ENCODE measurements at places on chromosomes 1 and 21. TPM values are rescaled to one million over a fixed set of nuclear protein-coding genes. Genes with fewer than 3 reads are reported as not detected.
A peak's percentile ranks its signal among the peaks of the same experiment; 100 is the strongest.

GRCh38 chr1:230208619-230209261 is 141.7 kb downstream of the GALNT2 start:
- H3K27ac ChIP-seq: peak overlapping the region; percentile 83
- H3K4me1 ChIP-seq: peaks cover 83% of the 10 kb centered on the region
- H3K36me3 ChIP-seq: peaks cover 21% of the 10 kb centered on the region
- no peak for DNase-seq

The SPRR2E gene
- total RNA-seq: not detected

- no peaks in the 10 kb centered on the region for H3K27me3 ChIP-seq
- DNase-seq: no peak
- no peaks in the 10 kb centered on the region for H3K36me3 ChIP-seq
- no peak overlapping the region for H3K4me3 ChIP-seq
- no peak overlapping the region for H3K27ac ChIP-seq
- H3K4me1 ChIP-seq: no peaks in the 10 kb centered on the region
Observed at GRCh38 chr1:95370691-95371562, 136.9 kb downstream of the RWDD3 start.

DNA sequence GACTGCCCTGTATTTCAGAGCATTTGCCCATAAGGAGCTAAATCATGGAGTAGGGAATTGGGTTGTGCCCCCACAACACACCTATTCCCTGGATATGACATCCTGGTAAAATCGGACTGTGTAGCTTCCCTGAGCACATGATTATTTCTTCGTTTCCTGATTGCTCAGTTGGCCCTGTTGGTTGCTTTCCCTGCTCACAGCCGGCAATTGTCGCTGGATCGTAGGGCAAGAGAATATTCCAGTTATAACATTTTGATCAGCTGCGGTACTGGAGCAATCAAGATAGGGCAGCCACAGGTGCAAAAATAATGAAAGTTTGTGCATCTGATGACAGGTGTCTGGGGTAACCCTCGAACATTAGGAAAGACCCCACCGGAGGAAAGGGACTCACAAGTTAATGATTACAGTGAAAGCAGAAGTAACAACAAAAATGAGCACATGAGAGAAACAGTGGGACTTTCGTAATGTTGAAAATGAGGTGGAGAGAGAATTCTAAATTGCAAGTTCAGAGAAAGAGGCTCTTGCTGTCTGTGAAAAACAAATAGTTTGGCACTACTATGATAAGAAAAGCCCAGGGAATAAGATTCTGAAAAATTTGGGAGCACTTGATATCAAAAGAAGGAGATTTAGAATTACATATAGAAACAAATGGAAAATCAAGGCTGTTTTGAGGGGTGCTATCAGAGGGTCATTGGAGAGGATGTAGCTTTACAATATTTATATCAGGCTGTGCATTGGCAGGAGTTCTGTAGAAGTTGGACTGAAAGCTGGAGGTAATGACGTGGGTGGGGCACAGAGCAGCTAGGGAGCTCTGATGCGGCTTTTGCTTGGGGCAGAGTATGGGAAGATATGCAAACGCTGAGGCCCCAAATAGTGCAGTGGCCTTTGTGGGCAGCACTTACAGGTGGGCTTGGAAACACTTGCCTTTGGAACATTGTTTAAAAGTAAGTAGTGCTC is at the start of gene MAB21L3:
Gene MAB21L3 (plus strand): TSS at position 833 of the 957 bp plus-strand sequence. CDS start 1,217 bp downstream, outside the sequence.
- H3K27ac ChIP-seq: peak within 1 kb of the TSS; percentile 24
- H3K27me3 ChIP-seq: no peaks in the 10 kb centered on the region
- no peak for DNase-seq
- H3K4me3 ChIP-seq: no peak within 1 kb of the TSS

GRCh38 chr1:190147616-190148015 is 330.0 kb downstream of the BRINP3 start:
- no peak overlapping the region for H3K27ac ChIP-seq
- H3K4me1 ChIP-seq: no peaks in the 10 kb centered on the region
- H3K4me3 ChIP-seq: no peak overlapping the region
- H3K36me3 ChIP-seq: no peaks in the 10 kb centered on the region

DNA sequence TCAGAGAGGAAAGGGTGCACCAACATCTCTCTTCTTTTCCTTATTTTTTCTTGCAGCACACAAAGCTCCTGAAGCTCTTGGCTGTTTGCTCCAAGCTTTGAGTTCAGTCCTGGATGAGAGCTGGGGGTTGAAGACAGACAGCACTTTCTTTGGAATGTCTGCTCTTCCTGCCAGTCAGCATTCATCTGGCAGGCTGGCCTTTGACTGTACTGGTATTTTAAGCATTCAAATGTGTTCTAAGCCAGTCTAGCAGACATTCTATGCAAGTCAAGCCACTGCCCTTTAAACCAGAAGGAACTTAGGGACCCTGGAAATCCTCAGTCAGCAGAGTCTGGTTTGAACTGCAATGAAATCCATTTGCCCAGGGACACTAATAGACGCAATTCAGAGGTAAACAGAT is 45.0 kb downstream of the XCL1 start:
- H3K4me3 ChIP-seq: no peak overlapping the region
- no peaks in the 10 kb centered on the region for H3K36me3 ChIP-seq
- no peak overlapping the region for H3K27ac ChIP-seq
- no peaks in the 10 kb centered on the region for H3K27me3 ChIP-seq

The SLC37A1 gene
- 6.7 TPM for total RNA-seq

The SLAMF7 gene
- total RNA-seq: 0.39 TPM

DNA sequence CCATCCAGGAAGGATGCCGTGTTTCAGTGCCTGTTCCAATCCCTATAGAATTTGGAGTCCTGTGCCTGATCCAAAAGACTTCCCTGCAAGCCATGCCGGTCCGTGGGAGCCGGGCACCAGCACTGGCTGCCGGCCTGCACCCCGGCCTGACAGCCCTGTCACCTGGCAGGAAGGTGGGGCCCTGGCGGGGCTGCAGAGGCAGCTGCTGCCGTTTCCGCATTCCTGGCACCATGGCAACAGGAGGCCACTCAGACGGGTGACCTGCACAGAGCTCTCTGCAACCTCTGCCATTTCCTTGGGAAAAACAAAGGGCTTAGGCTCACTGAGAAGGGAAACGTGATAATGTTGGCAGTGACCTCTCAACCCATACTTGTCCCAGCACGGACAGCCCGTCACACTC is 63.2 kb upstream of the TMEM51 start:
- no peak for DNase-seq
- H3K36me3 ChIP-seq: no peaks in the 10 kb centered on the region
- H3K4me1 ChIP-seq: no peaks in the 10 kb centered on the region
- no peak overlapping the region for H3K27ac ChIP-seq

DNA sequence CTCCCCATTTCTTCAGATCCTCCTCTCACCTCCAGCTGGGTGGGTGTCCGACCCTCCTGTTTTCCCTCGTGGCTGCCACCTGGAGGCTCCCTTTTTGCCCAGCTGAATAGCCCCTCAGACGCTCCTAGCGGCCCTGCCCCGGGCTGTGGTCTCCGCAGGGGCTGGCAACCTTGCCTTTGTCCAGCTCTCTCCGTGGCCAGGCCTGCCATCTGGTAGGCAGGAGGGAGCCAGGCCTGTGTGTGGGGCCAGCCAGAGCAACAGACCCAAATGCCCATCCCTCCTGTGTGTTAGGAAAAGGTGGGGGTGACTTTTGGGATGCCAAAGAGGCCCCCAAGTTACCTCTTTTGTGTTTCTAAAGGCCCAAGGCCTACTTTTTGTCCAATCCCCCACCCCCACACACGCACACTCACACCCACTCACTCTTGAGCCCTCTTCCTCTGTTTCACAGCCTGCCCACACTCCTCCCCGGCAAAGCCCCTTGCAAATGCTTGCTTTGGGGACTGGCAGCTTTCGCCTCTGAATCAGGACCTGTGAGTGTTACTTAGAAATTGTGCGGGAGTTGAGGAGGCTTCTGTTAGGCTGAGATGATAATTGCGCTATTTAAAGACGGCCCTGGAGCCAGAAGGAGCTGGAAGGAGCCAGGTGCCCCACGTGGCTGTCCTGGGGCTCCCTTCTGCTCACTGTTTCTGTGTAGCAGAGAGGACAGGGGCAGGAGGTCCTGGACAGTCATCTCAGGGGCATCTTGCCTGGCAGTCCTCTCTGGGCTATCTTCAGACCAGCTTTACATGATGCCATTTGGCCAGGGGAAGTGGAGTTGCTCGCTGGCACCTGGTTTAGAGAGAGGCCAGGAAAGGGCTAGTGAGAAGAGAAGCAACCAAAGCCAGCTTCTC is 9.1 kb downstream of the PPFIA4 start:
- no peak overlapping the region for H3K27ac ChIP-seq
- no peaks in the 10 kb centered on the region for H3K36me3 ChIP-seq
- H3K4me1 ChIP-seq: no peaks in the 10 kb centered on the region

DNA sequence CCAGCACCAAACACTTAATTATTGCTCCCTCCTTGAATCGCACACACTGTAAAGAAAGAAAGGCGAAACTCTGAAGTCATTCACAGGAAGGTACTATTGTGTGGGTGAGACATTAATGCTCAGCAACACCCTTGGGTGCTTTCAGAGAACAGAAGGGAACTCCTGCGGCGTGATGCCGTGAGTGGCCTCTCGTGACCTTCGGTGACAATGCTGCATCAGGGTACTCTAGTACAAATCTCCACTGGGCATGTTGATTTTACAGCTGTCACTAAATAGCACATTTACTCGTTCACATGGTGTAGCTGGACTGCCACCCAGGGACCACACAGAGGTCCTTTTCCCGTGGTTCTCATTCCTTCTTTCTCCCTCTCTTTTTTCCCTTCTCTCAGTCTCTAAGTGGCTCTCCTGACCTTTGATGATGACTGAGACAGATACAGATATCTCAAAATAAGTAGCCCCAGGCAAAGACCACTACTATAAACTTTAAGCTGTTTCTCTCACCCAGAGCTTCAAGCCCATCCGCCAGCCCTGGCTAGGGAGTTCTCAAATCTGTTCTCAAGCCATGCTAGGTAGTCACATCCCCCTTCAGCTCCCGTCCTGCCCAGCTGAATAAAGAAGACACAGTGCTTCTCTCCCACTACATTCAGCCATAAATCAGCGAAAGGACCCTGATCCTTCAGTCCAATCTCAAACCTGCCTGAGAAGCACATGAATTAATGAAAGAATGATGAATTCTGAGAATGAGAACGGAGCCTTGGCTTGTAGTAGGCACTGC is 223.4 kb upstream of the FMN2 start:
- DNase-seq: no peak
- no peaks in the 10 kb centered on the region for H3K36me3 ChIP-seq
- no peak overlapping the region for H3K4me3 ChIP-seq

DNA sequence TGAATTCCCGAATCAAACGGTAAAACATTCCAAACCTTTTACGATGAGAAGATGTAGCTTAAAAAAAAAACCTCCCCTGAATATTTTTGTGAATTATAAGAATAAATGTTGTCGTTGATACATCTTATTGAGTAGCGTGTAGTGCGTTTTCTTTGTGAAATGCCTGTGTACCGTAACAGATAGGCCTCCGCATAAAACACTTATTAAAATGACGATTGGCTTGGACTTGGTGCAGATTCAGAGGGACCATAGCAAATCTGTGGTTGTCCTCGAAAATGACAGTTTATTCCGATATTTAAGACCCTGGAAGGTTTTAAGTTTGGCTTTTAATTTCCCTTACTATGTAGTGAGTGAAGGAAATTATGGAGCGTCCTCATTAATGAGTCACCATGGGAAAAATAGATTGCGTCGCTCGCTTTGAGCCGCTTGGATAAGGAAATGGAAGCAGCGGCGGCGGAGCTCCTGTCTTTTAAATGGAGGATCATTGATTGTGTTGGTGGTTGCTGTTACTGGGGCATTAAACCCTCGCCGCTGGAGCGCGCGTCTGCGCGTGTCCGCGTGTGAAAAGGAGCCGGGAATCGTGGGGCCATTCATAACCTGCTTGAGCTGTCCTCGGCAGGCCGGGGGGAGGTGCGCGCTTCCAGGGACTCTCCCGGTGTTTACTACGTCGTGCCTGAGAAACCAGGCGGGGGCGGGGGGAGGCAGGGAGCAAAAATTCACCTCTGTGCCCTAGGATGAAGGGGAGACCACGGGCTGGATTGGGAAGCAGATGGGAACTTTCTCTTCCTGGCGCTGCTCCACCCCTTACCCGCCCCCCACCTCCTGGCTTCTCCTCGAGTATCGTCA is 1.6 kb downstream of the SPEN start:
- peak overlapping the region; percentile 97 for H3K27ac ChIP-seq
- H3K4me3 ChIP-seq: peak overlapping the region; percentile 74
- no peaks in the 10 kb centered on the region for H3K27me3 ChIP-seq
- no peaks in the 10 kb centered on the region for H3K36me3 ChIP-seq
- peaks cover 66% of the 10 kb centered on the region for H3K4me1 ChIP-seq

DNA sequence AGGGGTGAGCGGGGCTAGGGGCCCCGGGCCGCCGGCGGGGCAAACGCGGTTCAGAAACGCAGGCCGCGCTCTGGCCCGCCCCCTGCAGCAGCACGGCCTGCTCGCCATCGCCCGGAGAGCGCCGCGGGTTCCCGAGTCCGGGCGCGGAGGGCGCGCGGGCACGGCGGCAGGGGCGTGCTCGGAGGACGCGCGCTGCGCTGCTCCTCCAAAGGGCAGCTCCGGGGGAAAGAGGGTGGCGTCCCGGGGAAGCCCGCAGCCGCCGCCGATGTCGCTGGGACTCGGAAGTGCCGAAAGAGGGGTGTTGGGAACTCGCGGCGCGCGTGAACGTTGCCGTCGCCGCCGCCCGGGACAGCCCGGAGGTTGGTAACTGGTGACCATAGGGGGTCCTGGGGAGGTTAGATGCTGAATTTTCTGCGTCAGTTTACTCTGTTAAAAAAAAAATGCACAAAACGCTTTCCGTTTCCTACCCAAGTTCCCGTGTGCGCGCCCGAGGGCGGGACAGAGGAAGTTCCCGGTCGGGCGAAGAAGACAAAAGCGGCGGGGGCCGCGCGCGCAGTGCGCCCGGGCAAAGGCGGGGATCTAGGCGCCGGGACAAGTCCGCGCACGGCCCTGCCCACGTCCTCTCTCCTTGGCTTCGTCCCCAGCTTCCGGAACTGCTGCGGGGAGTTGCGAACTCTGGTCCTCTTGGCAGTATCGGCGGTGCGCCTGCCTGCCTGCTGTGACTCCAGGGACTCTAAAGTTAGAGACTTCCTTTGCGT is at the start of gene HHAT:
Gene HHAT (plus strand): TSS at position 157 of the 758 bp plus-strand sequence. CDS start 20,074 bp downstream, outside the sequence.
- no peaks in the 10 kb centered on the region for H3K4me1 ChIP-seq
- H3K27me3 ChIP-seq: no peaks in the 10 kb centered on the region
- peak within 1 kb of the TSS; percentile 73 for H3K4me3 ChIP-seq
- no peaks in the 10 kb centered on the region for H3K36me3 ChIP-seq
- peak; percentile 34 for DNase-seq

- no peak for DNase-seq
- no peaks in the 10 kb centered on the region for H3K36me3 ChIP-seq
- H3K4me3 ChIP-seq: no peak overlapping the region
- peaks cover 30% of the 10 kb centered on the region for H3K4me1 ChIP-seq
- peak overlapping the region; percentile 85 for H3K27ac ChIP-seq
- H3K27me3 ChIP-seq: no peaks in the 10 kb centered on the region
Observed at GRCh38 chr1:111729271-111729921, 9.8 kb downstream of the INKA2 start.

DNA sequence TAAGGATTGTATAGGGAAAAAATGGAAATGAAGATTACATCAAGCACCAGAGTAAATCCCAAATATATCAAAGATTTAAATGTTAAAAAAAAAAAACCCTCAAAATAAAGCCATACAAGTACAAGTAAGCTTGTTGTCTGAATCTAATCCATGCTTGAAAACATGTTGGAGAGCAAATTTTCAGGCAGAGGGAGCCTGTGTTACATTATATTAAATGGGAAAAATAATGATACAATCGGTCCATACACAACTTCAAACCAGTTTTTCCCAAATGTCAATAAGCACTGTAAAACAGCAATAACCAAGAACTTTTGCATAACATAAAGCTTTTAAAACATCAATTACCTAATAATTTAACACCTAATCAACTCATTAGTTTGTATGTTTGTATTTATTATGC is 949.4 kb upstream of the ADGRL4 start:
- H3K27me3 ChIP-seq: no peaks in the 10 kb centered on the region
- no peak overlapping the region for H3K27ac ChIP-seq
- no peaks in the 10 kb centered on the region for H3K4me1 ChIP-seq
- H3K36me3 ChIP-seq: no peaks in the 10 kb centered on the region

- no peak overlapping the region for H3K27ac ChIP-seq
- no peaks in the 10 kb centered on the region for H3K36me3 ChIP-seq
- no peak overlapping the region for H3K4me3 ChIP-seq
- no peak for DNase-seq
- peaks cover 7% of the 10 kb centered on the region for H3K4me1 ChIP-seq
Observed at GRCh38 chr1:160191756-160192155, 1.4 kb downstream of the CASQ1 start.

The FBLIM1 gene
- total RNA-seq: 42.3 TPM
